ENCODE measurements at places on chromosomes 13 and 19.

GRCh38 chr13:113890774-113891480, 27.1 kb upstream of the GAS6 start:
- DNase-seq = no peak

GRCh38 chr19:30882411-30883005, 466.7 kb downstream of the TSHZ3 start:
- DNase-seq = no peak

GRCh38 chr19:34120846-34121639, 51.3 kb upstream of the LSM14A start:
- DNase-seq = peak; percentile 75

DNA sequence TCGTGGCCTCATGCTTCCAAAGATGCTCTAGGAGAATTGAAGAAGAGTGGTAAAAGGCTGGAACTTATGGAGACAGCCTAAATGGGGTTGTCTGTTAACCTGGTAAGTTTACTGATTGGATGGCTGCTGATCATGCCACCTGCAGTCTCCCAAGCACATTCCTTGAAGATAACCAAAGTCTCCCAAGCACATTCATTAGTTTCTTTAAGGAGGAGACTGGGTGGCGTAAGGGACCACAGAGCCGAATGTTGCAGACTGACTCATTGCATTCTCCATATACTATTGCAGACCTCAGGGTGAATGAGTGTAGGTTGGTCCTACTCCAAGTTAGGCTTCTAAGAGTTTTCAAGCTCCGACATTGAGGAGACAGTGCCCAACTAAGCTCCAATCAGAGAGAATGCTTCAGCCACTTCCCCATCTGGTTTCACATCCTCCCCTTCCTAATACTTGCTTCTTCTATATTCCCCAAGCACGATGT, at the start of gene IGFL3:
Gene IGFL3, minus strand, starts transcription at position 51 of the 478 bp plus-strand sequence. Its CDS starts 39 bp downstream, at position 12.
- no peak for DNase-seq

DNA sequence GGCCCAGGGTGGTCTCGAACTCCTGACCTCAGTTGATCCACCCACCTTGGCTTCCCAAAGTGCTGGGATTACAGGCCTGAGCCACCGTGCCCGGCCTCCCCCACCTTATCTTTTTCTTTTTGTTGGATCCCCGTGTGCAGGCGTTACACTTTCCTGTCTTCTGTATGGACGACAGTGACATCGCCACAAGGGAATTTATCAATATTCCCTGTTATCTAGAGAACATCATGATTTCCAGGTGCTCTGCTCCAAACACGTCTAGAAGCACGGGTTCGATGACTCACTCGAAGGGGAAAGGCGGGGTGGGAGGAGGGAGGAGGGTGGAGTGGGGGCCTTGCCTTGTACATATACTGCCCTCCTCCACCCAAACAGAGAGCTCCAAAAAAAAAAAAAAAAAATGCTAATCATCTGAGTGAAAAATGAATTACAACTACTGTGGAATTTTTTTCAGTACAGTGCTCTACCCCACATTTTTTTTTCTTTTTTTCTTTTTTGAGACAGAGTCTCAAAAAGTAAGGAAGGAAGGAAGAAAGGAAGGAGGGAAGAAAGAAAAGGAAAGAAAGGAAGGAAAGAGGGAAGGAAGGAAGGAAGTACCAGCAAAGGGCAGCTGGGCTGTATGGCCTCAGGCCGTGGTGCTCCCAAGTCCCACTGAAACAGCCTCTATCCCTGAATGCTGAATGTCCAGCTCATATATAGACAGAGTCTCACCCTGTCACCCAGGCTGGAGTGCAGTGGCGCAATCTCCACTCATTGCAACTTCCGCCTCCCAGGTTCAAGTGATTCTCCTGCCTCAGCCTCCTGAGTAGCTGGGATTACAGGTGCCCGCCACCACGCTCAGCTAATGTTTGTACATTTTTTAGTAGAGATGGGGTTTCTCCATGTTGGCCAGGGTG, 36.8 kb downstream of the INSR start:
- DNase-seq = no peak

DNA sequence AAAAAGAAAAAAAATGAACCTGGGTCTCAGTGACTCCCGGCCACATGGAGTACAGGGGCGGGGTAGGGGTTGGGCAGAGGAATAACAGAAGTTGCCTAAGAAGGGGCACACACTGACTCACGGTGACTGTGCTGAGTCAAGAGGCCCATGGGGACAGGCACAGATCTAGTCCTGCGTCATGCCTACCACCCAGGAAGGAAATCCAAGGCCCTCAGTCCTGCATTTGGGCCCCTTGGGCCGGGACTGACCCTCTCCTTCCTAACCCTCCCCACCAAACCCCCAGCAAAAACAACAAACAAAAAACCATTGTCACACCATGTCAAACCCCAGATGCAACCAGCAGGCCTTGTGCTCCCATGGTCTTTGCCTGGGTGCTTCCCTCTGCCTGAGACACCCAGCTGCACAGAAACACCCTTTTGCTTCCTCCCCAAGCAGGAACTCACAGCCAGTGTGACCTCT, 9.6 kb upstream of the NOTCH3 start:
- peak; percentile 57 for DNase-seq

DNA sequence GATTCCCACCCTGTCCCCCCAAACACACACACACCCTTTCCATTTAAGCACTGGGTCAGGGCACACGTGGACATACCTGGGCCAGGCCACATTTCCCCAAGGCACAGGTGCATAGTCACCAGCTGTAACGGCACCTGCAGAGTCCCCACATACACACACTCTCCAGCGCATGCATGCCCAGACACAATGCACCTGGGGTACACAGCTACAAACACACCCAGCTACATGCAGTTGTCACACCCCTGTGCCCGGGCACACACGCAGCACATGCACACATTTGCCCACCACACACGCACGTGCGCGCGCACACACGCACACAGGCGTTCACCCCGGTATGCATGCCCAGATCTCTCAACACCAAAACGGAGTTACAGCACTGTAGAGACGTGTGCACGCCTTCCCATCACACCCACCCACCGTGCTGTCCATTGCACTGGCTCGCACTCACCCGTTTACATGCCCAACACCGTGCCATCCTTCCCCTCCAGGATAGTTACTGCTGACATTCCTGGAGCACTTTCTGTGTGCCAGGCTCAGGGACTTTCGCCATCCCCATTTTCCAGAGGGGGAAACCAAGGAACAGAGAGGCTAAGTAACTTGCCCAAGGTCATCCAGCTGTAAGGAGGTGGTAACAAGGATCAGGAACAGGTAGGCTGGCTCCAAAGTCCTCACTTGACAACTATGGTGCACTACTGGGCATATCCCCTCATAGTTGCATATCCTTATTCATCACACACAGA, 749 bp upstream of the SHANK1 start:
- DNase-seq = no peak

DNA sequence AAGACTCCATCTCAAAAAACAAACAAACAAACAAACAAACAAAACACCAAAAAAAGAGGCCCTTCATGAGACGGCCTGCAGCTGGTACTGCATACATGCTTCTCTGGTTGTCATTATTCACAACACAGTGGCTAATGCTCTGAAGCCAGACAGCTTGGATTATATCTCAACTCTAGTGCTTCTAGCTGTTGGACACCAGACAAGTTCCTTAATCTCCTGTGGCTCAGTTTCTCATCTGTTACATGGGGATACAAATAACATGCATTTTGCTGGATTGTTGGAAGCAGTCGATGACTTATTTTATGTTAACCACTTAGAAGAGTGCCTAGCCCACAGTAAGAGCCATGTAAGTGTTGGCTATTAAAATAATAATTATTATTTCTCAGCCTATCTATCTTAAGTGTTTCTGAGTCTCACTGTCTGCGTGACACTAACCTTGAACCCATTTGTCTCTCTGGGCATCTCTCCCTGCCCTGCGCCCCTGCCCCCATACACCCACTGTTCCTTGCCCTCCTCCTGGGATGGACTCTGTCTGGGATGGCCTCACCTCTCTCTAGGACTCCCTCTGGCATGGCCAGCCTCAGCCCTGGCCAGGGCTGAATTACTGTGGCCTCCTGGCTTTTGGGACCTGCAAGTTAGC, 3.1 kb upstream of the JUNB start:
- DNase-seq = no peak

GRCh38 chr13:102003848-102004570, 397.8 kb downstream of the FGF14 start:
- no peak for DNase-seq

DNA sequence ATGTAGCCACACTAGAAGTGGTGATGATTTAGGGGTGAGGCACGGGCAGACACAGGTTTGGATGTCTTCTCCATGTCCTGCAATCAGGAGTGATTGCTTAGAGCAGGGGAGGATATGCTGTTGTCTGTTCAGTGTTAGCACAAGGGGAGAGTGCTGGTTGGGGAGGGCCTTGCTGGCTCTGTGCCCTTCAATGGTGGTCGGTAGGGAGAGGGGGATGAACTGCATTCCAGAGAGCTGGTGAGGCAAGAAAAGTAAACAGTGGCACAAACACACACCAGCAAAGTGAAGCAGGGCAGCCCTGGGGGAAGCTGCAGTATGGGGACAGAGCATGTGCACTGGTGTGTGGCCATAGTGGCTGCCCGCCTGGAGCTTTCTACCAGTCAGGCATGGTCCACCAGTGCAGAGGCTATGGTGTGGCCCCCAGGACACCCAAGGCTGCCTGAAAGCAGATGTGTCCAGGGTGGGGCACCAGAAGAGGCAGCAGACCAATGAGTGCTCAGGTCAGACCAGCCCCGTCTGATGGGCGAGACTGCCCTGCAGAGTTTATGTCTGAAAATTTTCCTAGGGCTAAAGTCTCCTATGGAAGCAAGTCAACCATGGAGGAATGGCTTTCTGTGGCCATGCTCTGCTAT, 1676.9 kb downstream of the PCDH9 start:
- DNase-seq = no peak

- DNase-seq = peak; percentile 72
Measured at GRCh38 chr13:50126263-50126992, 111.2 kb downstream of the KCNRG start.

DNA sequence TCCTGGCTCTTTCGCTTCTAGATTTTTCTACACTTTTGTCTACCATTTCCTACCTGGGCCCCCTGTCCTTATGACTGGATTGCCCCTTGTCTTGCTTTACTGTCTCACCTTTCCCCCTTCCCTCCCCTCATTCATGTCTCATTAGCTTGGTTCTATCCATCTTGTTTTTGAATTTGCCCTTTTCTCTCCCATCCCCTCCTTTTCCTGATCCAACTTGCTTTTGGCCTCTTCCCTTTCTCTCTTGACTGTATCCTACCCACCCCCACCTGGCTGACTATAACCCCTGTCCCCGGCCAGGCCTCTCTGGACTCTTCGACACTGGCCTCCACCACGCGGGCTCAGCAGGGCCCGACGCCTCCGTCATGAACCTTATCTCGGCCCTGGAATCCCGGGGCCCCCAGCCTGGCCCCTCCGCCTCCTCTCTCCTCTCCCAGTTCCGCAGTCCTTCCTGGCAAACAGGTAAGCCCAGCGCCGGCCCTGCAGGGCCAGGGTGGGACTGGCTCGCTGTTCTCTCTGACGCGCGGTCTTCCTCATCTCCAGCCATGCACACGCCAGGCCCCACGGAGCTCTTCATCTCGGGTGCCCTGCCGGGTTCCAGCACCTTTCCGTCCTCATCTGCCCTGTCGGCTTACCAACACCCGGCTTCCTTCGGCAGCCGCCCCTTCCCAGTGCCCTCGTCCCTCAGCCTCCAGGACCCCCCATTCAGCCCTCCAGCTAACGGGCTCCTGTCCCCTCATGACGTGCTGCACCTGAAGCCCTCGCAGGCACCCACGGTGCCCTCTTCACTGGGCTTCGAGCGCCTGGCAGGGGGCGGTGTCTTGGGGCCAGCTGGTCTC, 3.4 kb downstream of the PRR12 start:
- DNase-seq = no peak

GRCh38 chr13:48653472-48653939, at the start of gene CYSLTR2:
Gene CYSLTR2 (plus strand): TSS chr13:48653929. CDS start chr13:48706818, 52,889 bp downstream.
- peak; percentile 86 for DNase-seq

GRCh38 chr13:100674572-100674871, at the start of gene TMTC4:
Gene TMTC4 (minus strand): TSS chr13:100674795. CDS start chr13:100670362, 4,433 bp downstream.
- DNase-seq = no peak

GRCh38 chr13:58318495-58319167, 687.1 kb downstream of the PCDH17 start:
- DNase-seq = no peak

DNA sequence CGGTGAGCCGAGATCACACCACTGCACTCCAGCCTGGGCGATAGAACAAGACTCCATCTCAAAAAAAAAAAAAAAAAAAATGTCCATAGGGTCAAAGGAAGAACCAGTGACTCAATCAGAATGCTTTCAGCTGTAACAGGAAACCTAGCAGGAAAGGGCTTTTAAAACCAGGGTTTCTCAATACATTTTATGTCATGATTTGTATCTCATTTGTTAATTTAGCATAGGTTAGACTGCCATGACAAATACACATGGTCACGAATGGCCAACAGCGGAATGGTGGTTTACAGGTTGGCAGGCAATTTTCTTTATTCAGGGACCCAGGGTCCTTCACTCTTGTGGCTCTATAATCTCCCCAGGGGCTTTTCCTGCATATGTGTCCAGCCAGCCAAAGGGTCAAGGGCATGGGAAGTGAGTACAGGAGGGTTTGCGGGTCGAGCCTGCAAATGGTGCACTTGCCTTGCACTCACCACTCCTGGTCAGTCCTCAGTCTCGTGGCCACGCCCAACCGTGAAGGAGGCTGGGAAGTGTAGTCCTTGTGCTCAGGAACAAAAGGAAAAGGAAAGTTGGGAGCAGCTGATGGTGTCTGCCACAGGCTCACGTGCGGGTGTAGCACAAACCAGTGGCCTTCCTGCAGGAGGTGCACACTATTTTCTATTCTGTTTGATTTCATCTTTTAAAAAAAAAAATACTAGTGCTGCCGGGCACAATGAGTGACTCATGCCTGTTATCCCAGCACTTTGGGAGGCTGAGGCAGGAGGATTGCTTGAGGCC, 14.8 kb downstream of the DHX34 start:
- no peak for DNase-seq

- no peak for DNase-seq
Measured at GRCh38 chr19:58366585-58367430, 4.3 kb upstream of the ZNF497 start.

- DNase-seq = peak; percentile 47
Measured at GRCh38 chr13:106941779-106942178, 373.8 kb upstream of the ARGLU1 start.

- no peak for DNase-seq
Measured at GRCh38 chr13:71661921-71662320, 205.1 kb downstream of the DACH1 start.

DNA sequence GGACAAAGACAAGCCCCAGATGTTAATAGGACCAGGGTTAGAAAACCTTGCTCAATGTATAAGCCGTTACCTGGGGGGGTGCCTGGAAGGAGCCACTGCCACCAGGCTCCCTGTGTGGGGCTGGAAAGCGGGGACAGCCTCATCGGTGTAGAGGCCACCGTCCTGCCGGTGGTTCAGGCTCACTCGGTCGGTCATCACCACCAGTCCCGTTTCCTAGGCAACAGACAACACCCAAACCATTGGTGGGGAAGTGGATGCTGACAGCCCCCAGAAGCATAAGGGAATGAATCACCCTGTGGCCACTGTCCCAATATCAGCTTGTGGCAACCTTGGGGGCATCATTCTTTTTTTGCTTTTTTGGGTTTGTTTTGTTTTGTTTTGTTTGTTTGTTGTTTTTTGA, 55.8 kb downstream of the CPAMD8 start:
- DNase-seq = no peak

GRCh38 chr13:21544515-21544914, 59.5 kb downstream of the MICU2 start:
- no peak for DNase-seq

- DNase-seq = no peak
Measured at GRCh38 chr19:18155095-18156087, 2.4 kb downstream of the PIK3R2 start.

GRCh38 chr19:52993342-52994178, 20.2 kb upstream of the ERVV-1 start:
- DNase-seq = peak; percentile 68

Measured in KBM-7 (cell line).